ENCODE measurements at places on chromosomes 4 and X. TPM values are rescaled to one million over a fixed set of nuclear protein-coding genes. Genes with fewer than 3 reads are reported as not detected.

DNA sequence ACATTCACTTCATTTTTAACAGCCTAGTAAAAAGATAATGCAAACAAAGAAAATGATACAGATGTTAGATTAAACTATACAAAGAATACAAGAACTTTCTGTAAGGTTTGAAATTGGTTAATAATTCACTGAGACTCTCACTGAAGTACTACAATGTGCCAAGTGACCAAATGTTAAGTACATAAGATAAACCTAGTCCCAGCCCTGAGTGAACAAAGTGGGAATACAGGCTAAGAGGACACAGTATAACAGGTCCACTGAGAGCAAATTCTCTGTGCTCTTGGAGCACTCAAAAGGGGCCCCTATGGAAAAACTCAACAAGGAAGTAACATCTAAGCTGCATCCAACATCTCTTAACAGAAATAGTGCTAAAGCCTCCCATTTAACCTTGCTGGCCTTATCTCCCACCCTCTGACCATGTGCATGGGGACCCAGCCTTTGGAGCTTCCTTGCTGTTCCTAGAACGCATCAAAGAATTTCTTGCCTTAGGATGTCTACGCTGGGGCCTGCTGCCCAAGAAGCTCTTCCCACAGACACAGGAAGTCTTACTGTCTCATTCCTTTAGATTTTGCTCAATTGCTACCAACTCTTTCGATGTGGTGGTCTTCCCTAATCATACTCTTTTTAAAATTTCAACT is 113.4 kb downstream of the ZAR1 start:
- no peak for DNase-seq

DNA sequence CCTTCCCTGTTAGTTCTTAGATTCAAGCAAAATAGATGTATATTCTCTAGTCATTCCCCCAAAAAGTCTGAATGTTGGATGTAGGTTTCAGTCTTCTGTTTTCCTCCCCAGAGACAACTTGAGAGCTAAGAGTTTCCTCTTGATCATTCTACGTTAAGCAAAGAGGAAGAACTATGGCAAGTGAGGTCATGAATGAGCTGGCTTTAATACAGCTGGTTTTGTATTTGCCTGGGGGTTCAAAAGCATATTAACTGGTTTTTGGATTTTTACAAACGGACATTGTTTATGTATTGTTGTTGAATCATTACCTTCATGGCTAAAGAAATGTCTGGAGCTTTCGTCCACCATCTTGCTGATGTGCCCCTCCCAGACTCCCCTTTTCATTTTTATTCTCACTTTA is 916.7 kb upstream of the POU3F4 start:
- no peak for DNase-seq

GRCh38 chr4:153181293-153181692 is 22.9 kb upstream of the TRIM2 start:
- no peak for DNase-seq

DNA sequence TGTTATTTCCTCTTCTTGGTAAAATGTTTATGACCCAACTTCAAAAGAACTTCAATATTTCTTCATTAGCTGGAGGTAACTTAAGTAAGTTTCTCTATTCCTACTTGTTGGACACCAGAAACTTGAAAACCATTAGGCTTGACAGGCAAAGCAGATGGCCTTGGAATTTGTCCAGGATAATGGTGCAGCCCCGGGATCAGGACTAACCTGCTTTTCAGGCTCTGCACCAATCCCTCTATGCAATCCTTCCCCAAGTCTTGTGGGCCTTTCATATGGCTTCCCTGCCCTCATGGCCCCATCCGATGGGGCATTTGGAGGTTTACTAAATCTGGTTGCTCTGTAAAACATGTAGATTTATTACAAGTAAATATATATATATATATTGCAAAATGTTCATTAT is 68.5 kb downstream of the SPINK2 start:
- DNase-seq, result no peak

- no peak for DNase-seq
These were observed 119.1 kb downstream of the PAPSS1 start for GRCh38 chr4:107600983-107601382.

GRCh38 chr4:97123573-97123972 is 1019.7 kb downstream of the STPG2 start:
- DNase-seq, result no peak

GRCh38 chrX:43019021-43019420 is 241.1 kb upstream of the PPP1R2C start:
- no peak for DNase-seq

DNA sequence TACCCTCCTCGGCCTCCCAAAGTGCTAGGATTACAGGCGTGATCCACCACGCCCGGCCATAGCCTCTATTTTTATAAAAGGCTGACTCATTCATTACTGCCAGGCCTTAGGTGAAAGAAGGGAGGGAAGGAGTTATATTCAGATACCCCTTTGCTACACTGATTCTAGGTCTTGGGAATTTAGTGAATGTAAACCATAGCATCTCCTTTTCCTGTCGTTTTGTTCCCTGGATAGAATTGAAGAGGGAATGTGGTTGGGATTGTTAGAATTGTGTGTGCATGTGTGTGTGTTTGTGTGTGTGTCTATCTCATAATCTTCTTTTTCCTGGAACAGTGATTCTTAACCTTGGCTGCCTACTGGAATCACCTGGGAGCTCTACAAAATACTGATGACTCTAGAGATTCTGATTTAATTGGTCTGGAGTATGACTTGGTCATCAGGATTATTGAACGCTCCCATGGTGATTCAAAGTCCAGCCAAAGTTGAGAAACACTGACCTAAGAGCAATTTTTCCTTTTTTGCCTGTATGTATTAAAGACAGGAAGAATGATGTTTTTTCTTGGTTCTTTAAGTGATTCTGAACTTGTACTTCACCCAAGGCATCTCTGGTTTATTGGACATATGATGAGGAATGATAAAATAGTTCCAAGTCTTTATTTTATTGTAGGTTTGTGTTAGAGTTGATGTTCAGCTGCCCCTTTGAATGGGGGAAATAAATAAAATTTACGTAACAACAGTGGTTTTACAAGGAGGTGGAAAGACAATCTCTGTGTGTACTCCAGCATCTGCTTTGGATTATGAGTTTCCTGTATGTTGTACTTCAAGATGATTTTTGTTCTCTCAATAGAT is 37.0 kb downstream of the NAP1L5 start:
- DNase-seq, result no peak

GRCh38 chr4:26372525-26373172 is 51.8 kb downstream of the RBPJ start:
- no peak for DNase-seq

DNA sequence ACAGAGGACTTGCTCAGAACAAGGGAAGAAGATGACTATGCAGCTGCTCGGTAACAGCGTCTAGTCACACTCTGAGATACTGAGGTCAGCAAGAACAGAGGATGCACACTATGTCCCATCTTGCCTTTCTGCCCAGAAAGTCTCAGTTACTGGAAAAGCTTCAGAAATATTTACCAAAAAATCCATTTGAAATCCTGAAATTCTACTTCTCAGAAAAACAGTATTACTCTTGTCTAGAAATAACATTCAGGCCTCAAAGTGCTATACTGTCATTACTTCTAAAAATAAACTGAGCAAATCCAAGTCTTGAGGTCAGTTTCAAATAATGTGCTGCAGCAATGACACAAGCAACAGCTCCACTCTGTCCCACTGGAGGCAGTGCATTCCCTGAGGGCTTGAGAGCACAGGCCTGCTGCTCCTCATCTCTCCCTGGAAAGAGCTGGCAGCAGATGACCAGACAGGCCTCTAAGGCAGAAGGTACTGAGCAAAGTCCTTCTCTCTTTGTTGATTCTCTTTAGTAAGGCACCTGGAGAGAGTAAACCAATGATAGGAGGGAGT is 76.9 kb downstream of the CAMK2D start:
- peak; percentile 60 for DNase-seq

DNA sequence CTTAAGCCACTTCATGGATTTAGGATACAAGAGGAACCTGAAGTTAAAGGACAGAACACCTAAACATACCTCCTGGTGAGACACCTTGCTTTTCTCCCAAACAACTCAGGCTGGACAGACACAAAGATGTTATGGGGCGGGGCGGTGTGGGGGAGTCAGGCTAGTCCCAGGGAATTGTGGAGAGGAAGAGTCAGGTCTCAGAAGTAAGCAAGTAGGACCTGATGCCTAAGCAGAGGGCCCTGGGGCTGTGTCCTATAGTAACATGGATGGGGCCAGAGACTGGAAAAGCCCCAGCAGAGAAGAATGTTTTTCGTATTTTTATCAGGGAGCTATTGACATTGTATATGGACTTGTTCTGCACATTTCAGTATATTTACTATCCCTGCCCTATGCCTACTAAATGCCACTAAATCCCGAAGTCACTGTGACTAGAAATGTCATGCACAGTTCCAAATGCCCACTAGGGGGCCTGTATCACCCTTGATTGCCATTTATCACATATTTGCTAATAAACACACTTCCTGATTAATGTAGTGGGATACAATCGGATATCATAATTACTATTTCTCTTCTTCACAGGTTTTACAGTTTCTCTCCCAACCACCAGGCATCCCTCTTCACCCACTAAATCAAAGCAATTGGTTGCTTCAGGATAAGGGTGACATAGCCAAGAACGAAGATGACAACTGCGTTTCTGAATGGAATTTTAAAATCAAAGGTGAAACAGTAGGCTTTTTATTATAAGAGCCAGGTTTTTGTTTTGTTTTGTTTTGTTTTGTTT is 23.8 kb upstream of the ARHGAP10 start:
- peak; percentile 84 for DNase-seq

GRCh38 chr4:127181001-127181400 is 451.8 kb upstream of the INTU start:
- no peak for DNase-seq

DNA sequence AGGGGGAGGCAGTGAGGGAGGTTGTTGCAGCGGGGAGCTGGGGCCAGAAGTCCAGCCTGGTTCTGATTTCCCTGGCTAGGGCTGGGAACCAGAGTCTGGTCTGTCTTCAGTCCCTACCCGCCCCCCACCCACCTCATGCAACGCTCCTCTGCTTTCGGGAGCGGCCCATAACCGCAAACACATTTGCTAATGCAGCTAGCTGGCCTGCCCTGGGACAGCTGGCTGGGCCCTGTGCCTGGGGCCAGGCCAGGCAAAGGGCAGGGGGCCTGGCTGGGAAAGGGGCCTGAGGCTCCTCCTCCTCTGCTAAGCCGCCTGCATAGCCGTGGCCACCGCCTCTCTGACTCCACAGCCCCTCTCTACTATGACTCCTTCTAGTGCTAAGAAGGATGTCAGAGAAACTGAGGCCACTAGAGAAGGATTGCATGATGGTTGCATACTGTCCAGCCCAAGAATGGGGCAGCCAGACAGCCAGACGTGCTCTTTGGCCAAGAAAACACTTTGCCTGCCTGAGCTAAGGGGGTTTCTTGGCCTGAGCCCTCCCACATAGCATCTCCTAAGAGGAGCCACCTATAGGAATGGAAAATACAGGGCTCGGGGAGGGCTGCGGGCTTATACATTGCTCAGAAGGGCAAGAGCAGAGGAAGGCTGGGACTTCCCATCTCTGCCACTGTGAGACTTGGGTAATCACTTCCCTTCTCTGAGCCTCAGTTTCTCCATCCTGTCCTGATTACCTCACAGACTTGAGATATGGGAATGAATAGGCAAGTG is 76.9 kb downstream of the PJA1 start:
- DNase-seq, result no peak

DNA sequence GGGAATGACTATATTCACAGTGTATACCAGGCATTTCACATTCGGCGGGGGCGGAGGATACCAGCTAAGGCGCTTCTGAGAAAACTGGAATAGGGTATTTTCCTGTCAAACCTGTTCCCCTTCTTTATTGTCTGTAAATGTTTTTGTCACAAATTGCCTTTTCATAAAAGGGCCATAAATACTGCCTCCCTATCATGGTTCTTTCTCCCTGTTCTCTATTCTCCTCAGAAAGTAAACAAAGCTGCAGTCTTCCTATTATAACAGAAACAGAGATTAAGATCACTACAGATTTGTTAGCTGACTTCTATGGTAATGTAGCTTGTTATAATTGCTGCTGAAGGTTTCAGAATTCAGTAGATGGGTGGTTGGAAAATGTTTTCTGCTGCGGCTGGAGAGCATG is 32.2 kb downstream of the MID2 start:
- no peak for DNase-seq

DNA sequence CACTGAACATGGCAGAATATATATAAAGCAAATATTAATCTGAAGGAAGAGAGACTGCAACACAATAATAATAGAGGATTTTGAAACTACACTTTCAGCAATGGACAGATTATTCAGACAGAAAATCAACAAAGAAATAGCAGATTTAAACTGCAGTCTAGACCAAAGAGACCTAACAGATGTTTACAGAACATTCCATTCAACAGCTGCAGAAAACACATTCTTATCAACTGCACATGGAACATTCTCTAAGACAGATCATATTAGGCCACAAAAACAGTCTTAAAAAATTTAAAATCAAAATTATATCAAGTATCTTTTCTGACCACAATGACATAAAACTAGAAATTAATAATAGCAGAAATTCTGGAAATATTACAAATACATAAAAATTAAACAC is 27.1 kb downstream of the CENPE start:
- no peak for DNase-seq

DNA sequence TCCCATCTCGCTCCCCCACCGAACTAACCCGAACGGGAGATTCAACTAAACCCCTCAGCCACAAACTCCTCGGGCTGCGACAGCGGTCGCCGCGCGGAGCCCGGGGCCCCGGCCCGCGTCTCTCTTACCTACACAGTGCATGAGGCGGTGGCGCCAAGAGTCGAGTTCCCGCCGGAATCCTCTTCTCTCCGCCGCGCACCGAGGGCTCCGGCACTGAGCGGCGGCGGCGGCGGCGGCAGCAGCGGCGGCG is 160 bp downstream of the LCORL start:
- DNase-seq, result no peak

GRCh38 chrX:132740316-132741123 is 217.9 kb downstream of the HS6ST2 start:
- DNase-seq, result no peak

DNA sequence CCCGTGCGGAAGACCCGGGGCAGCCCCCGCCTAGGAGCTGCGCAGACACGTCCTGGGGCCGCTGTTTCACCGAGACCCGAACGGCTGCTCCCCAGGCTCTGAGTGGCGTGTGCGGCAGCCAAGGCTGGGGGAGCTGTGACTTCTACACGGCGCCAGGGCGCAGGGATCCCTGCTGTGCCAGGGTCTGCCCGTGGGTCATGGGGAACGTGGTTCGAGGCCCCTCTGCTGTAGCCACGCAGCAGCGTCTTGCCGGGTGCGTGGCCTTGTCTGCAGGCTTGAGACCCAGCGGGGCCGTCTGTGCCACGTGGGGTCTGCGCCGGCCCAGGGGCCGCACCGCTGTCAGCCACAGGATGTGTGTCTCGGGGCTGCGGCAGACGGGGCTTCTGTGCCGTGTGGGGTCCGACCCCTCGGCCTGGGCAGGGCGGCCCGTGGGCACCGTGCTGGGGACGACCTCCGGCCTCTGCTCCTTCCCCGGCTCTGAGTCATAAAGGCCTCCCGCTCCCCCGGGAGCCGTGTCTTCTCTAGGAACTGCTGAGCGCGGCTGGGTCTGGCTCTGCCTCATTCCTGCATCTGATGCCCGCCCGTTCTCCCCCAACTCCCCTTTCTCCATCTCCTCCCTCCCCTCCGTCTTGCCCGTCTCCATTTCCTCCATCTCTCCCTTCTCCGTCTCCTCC is 12.7 kb upstream of the GTPBP6 start:
- no peak for DNase-seq

The PDCL2 gene
- not detected for total RNA-seq

The FAM13A gene
- total RNA-seq, result 91.9 TPM

The IRS4 gene
- total RNA-seq, result not detected

The USP26 gene
- not detected for total RNA-seq

The SUPT20HL2 gene
- not detected for total RNA-seq

The LDOC1 gene
- not detected for total RNA-seq

The NAA11 gene
- total RNA-seq, result not detected

The DGKK gene
- total RNA-seq, result not detected

The SRPX gene
- total RNA-seq, result 14.2 TPM

All from Peyer's patch (tissue), 4 donors.